AG10803 (cell line): ENCODE measurements at places on chromosomes 1 and 21.

GRCh38 chr1:158969855-158970254 is 38.5 kb downstream of the PYHIN1 start:
- no peak for DNase-seq

- DNase-seq, result no peak
These were observed 32.3 kb upstream of the PRDM2 start for GRCh38 chr1:13667691-13668090.

GRCh38 chr1:45097944-45098343 is 85.9 kb downstream of the UROD start:
- DNase-seq, result no peak

DNA sequence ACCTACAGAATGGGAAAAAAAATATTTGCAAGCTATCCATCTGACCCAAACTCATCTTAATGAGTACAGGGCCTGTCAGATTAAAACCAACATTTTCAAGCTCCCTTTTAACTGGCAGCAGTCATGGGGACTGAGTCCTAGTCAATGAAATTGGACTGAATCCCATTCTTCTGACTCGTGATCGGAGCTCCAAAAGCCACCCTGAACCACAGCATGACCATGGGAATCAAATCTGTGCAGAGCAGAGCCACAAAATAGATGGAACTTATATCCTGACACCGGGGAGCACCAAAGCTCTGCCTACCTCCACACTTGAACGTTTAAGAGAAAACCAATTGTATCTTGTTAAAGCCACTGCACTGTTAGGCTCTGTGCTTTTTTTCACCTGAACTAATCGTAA is 5.0 kb upstream of the RWDD3 start:
- DNase-seq, result no peak

DNA sequence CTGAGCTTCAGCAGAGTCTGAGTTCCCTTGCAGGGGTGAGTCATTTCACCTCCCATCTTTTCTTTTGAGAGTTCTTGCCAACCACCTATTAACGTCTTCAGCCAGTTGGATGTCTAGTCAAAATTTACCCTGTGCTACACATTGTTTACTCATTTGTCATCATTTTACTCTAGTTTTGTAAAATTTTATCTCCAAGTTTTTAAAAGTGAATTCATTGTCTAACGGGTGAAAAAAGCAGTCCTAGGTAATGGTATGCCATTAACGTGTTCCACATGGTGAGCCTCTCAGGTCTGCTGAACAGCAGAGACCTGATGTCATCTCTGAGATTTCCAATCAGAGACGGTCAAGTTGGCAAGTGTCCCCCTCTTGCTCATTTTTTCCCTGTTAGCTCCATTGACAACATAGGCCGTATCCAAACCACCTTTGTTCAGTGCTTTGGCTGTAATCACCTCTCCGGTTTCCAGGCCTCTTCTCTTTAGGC is 85.4 kb downstream of the TBX15 start:
- peak; percentile 57 for DNase-seq

DNA sequence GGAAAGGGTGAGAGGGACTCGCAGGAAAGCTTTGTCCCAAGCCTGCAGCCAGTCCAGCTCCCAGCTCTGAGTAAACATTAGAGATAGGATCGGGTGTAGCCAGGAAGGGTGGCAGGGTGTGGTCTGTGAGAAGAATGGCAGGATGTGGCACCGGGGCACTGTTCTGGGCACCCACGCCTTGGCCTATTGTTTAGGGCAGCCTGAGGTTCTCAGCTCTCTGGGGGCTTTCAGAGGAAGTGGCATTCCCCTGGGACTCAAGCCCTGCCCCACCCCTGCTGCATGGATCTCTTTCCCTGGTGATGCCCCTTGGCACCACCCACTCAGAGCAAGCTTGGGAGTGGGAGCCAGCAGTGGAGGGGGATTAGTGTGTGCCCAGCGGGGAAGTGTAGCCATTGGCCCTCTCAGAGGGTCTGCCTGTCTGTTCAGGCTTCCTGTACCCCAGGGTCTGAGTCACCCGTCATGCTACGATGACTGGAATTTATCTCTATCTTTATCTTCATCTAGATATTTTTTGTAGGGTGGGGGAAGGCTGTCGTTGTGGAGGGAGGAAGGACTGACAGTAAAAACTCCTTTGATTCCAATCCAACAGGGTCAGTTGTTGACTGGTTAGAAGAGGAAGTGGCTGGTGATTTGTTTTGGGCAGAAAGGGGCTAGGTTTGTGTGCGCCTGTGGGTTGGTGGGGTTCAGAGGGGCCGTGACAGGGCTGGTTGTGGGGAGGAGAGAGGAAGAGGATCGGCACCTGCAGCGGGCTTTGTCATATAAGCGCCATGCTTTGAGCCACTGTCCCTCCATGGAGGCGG is 31.6 kb downstream of the SOX13 start:
- no peak for DNase-seq

DNA sequence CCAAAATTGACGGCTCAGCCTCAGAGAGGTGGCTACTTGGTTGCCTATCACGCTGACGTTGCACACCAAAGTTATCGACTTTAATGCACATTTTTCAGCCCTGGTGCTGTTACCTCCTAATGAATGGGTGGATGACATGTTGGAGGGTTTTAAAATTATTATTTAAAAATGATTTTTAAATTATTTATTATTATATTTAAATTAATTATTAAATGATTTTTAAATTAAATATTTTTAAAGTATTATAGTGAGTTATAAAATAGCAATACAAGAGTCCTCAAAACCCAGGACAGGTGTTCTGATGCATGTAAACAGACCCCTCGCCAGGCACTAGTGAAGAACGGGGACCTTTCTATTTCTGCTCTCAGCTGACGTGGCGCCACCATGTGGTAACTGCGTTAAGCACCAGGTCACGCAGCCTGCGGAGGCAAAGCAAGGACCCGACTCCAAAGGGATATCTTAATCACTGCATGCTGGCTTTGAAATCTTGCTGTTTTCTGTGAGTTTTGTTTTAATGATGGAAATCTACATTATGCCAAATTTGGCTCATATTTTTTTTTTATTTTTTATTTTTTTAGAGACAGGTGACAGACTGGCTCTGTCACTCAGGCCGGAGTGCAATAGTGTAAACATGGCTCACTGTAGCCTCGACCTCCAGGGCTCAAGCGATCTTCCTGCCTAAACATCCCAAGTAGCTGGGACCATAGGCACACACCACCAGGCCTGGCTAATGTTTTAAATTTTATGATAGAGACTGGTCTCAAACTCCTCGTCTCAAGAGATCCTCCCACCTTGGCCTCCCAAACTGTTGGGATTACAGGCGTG is 22.6 kb downstream of the CASP9 start:
- DNase-seq, result peak; percentile 35

- no peak for DNase-seq
These were observed 4.9 kb downstream of the SCNN1D start for GRCh38 chr1:1285102-1285571.

GRCh38 chr1:225908773-225909172 is 15.3 kb downstream of the PYCR2 start:
- no peak for DNase-seq

- no peak for DNase-seq
These were observed 401 bp downstream of the ITLN1 start for GRCh38 chr1:160884579-160884978.

- DNase-seq, result peak; percentile 16
These were observed 43.7 kb downstream of the UBIAD1 start for GRCh38 chr1:11316701-11317100.

GRCh38 chr1:150972417-150972940 is 2.2 kb downstream of the CERS2 start:
- DNase-seq, result no peak

DNA sequence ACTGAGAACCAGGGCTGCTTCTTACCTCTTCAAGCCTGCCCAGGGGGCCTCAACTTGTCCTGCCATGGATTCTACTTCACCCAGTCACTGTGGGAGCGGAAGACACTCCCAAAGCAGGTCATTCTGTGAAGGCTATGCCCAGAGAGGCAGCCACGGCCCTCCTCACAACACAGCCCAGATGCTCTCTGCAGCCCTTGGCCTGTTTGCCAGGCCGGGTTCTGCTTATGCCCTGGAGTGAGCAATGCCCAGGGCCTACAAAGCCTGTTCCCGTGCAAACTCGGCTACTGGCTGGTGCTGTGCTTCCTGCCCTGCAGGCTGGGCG is 33.8 kb upstream of the SLC30A1 start:
- no peak for DNase-seq

DNA sequence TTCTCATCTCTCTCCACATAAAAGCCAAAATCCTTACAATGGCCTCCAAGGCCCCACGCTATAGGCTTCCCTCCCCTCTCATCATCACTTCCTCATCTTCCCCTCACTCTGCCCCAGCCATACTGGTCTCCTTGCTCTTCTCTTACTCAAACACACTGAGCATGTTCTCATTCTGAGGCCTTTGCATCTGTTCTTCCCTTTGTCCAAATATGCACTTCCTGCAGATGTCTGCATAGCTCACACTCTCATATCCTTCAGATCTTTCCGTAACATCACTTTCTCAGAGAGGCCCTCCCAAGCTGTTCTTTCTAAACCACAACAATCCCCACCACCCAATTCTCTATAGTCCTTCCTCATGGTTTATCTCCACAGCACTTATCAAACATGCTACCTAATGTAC is 284.1 kb downstream of the HHIPL2 start:
- no peak for DNase-seq

DNA sequence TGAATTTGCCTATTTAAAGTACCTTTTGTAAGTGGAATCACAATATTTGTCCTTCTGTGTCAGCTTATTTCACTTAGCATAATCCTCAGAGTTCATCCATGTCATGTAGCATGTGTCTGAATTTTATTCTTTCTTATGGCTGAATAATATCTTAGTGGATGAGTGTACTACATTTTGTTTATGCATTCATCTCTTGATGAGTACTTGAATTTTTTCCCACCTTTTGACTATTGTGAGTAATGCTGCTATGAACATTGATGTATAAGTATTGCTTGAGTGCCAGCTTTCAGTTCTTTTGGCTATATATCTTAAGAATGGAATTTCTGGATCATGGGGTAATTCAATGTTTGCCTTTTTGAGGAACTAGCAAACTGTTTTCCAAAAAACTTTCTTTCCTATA is 84.2 kb downstream of the TGFB2 start:
- no peak for DNase-seq

GRCh38 chr1:116360429-116361173 is 12.4 kb upstream of the ATP1A1 start:
- DNase-seq, result peak; percentile 38

DNA sequence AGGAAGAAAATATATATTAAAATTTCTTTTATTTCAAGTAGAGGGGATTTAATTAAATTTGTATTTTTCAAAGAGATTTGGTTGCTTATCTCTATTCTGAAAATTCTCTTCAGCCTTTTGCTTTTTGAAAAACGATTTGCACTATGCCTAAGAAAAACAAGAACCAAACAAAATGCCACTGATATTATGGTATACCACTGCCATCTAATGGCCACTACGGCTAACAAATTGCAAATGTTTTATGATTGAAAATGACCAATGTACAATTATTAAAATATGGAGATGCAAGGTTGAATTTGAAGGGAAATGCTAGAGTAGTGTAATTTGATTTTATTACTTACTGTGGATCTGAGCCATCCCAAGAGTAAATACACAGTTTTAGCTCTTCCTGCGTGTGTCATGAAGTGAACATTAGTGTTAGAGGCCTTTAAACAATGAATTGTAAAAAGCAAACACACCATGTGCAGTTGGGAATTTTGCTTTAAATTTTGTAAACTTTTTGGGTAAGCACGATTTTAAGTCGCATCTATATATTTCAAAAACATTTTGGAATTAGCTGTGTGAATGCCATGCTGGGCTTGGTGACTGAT is 137.4 kb upstream of the USP25 start:
- DNase-seq, result peak; percentile 47

DNA sequence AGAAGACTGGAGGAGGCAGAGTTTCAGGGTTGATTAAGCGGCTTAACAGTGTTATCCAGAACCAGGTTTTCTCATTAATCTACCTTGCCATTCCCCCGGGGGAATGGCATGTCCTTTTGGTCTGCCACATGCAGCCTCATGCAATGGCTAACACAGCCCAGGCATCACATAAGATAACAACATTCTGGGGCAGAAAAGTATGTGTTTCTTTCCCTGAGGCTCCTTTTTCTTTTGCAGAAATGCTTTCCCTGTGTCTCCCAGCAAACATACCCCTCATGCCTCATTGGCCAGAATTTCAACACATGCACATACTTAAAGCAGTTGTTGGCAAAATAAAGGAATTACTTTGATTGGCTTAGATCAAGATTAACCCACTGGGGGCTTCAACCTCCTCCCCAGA is 98.6 kb downstream of the OMA1 start:
- peak; percentile 66 for DNase-seq

GRCh38 chr1:32989160-32990050 is 24.8 kb upstream of the RNF19B start:
- DNase-seq, result peak; percentile 97

DNA sequence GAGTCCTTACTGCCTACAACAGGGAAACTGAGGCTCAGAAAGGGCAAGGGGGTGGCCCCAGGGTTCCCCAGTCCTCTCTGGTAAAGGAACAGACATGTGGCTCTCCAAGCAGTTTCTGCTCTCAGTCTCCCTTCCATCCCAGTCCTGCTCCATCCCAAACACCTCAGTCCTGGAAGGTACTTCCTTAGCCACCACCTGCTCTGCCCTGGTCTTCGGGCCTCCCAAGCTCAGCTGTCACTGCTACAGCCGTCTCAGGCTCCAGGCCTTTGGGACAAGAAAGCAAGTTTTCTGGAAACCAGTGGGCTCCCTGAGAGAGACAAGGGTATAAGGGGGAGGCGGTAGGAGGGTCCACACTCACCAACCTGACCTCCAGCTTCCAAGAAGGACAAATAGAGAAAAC is 23.1 kb upstream of the ADGRB2 start:
- no peak for DNase-seq

DNA sequence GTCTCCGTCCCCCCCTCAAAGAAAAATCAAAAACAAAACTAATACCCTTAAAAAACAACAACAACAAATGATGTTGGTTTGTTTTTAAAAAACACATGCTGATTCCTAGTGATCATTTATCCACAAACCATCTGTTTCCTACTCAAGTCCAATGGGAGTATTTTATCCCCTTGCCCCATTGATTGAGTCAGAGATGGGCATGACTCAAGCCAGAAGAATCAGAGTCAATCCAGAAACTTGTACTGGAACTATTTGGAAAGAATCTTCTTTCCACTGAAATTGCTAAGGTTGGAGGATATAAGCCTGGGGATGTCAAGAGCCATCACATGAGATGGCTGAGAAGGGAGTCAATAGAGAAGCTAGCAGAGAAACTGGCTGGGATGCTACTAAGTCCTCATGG is 176.4 kb downstream of the MIS18A start:
- DNase-seq, result peak; percentile 81

DNA sequence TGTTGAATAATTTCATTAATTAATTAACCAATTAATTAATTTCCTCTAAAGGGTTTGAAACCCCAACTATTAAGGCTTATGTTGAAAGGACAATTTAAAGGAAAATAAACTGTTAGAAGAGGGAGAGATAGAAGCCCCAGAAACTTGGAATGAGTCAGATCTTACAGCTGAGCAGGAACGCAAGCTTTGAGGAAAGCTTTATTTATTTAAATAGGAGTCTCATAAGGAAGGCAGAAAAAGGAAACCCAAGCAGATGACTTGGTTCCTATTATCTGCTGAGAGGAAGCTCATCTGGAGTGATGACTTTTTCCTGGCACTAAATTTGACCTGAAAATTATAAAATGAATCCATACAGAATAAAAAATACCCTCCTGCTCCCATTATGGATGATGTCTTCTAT is 105.1 kb downstream of the ROR1 start:
- no peak for DNase-seq
